ENCODE measurements at places on chromosomes 1 and 21. TPM values are rescaled to one million over a fixed set of nuclear protein-coding genes. Genes with fewer than 3 reads are reported as not detected.
A peak's percentile ranks its signal among the peaks of the same experiment; 100 is the strongest.

DNA sequence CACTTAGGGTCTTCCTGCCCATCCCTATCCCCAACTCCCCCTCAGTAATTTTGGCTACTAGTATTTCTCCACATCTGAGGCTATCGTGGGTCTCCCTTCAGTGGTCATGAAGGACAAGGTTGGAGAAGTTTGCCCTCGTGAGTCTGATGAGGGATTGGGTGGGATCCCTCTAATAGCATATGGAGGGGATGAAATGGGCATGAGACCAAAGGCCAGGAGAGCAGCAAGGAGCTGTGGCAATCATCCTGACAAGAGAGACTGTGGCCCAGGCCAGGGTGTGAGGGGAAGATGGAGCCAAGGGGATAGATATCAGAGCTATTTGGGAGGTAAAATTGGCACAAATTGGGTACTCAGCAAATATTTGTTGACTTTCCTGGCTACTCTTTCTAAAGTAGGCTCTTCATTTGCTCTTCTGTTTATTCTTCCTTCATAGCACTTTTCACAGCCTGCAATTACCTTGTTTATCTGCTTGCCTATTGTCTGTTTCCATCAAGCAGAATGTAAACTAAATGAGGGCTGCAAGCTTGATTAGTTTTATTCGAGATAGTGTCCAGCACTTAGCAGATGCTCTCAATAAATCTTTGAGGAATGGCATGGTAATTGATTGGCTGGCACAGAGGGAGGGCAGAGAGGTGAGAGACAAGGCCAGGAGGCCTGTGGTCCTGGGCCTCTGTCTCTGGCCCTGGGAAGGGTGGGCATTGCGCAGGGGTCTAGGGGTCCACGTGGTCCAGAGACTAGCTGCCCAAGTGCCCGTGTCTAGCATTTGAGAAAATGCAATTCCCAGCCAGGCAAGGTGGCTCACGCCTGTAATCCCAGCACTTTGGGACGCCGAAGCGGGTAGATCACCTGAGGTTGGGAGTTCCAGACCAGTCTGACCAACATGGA lies 1.5 kb upstream of the PLK3 start:
- DNase-seq, result no peak

DNA sequence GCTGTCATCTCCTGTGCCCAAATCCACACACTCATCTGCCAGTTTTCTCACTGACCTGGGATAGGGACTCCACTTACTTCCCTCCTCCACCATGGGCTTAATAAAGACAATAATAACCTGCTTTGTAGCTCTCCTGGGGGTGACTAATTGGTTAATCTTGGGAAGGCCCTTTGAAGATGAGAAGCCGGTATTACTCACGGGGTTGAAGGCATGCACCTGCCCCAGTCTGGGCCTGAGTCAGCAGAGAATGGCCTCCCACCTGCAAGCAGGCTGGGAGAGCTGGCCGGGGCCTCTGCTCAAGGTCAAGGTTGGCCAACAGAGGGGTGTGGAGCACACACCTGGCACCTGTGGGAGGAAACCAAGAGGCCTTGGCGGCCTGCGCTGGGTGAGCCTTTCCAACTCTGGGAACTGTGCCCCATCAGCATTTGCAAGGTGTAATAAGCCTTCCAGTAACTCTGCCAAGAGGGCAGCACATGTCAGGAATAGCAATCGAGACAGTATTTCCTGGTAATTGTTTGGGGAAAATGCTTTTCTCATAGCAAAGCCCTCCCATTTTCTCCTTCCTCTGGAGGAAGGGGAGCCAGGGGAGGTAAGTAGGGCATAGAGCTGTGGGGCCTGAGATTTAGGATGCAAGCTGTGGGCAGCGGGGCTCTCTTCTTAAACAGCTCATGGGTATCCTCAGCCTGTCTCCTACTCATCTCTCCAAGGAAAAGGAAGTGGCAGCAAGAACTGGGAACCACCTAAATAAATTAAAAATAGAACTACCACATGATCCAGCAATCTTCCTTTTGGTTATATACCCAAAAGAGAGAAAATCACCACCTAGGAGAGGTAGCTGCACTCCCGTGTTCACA lies 49.0 kb downstream of the TOMM20 start:
- no peak for DNase-seq

DNA sequence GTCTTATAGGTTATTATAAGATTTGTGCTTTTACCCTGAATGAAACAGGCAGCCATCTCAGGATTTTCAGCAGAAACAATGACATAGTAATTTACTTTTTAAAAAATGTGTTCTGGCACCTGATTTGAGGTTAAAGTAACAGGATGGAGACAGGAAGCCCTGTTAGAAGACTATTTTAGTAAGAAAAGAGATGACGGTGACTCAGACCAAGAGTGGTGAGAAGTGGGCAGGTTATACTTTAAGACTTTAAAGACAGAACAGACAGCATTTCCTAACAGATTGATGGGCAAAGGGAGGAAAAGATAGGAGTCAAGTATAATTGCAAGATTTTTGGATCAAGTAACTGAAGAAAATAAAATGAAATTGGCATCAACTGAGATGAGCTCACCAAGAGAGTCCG lies 436.8 kb upstream of the NR5A2 start:
- no peak for DNase-seq

Gene LAD1
- total RNA-seq, result not detected

DNA sequence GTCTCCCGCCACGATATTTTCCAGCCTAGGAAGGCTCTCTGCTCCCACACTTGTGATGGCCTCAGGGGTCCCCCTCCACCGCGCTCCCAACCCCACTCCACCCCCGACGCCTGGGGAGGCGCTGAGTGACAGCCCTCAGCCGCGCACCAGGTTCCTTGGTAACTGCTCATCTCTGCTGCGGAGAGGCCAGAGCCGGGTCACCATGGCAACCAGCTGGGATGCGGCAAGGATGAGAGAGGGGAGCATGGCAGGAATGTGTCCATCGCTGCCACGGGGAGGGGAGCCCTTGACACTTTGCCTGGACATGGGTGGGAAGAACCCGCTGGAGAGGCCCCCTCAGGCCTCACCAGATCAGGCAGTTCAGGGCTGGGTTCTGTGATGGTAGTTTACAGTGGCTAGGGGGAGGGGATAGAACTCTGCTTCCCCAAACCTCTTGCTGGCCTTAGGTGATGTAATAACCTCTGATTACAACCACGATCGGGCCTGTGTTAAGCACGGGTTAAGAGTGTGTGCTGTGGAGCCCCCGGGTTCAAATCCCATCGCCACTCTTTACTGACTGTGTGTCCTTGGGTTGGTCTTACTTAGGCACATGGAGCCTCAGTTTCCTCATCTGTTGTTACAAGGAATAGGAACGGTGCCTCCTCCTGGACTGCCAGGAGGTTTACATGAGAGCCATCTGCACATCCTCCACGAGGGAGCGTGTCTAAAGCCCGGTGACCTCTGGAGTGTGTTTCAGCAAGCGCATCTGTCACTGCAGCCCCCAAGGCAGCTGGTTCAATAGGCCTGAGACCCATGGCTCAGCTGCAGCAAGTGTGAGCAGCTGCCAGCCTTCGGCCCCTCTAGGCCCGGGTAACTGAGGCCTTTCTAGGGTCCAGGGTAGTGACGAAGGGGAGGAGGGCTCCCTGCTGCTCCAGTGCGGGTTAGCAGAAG lies 6.3 kb downstream of the KIF17 start:
- DNase-seq, result no peak

DNA sequence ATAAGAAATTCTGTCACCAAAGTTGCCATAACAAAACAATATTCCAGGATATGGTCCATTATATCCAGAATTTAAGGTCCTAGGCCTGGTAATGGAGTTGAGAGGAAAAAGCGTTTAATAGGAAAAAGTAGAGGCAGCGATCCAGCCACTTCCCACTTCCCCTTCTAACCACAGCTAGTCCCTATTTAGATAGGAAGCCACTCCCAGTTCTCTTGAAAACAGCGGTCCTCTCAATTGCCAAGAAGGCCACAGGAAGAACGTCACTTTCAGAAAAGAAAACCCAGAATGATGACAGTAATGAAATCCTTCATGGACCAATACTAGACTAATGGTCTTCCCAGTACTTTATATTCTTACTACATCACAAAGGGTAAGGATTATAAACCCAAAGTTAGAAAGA lies 38.6 kb downstream of the ABL2 start:
- peak; percentile 57 for DNase-seq

Gene KLHL20
- total RNA-seq, result 34.1 TPM

Gene MAP1LC3C
- 0.11 TPM for total RNA-seq

Gene GBP5
- total RNA-seq, result 0.20 TPM

GRCh38 chr1:225152061-225152460 lies 222.6 kb downstream of the DNAH14 start:
- no peak for DNase-seq
